ENCODE measurements at places on chromosomes 2 and 18.
A peak's percentile ranks its signal among the peaks of the same experiment; 100 is the strongest.

- DNase-seq: no peak
These were observed 1673.3 kb downstream of the LRP1B start for GRCh38 chr2:140457483-140457882.

DNA sequence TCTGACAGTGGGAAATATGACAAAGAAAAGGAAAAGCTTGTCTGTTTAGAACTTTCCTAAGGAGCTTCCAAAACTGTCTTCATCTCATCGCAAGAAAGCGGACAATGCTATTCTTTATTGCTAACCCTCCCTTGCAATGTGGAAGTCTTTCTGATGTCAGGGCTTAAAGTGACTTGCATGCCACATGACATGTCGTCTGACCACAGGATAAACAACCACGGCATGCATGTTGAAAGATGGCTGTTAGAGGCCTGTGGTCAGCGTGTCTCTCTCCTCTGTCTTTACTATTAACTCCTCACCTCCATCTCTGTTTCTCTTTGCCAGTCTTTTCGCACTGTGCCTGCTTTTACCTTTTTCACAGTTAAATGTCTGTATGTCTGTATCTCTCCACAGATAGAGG lies 389.8 kb downstream of the LNPK start:
- DNase-seq: no peak

GRCh38 chr18:13894531-13894930 lies 20.8 kb downstream of the MC2R start:
- DNase-seq: no peak

GRCh38 chr2:76444732-76445131 lies 734.0 kb upstream of the GCFC2 start:
- DNase-seq: no peak

GRCh38 chr2:208415255-208415654 lies 8.7 kb downstream of the PTH2R start:
- DNase-seq: no peak

DNA sequence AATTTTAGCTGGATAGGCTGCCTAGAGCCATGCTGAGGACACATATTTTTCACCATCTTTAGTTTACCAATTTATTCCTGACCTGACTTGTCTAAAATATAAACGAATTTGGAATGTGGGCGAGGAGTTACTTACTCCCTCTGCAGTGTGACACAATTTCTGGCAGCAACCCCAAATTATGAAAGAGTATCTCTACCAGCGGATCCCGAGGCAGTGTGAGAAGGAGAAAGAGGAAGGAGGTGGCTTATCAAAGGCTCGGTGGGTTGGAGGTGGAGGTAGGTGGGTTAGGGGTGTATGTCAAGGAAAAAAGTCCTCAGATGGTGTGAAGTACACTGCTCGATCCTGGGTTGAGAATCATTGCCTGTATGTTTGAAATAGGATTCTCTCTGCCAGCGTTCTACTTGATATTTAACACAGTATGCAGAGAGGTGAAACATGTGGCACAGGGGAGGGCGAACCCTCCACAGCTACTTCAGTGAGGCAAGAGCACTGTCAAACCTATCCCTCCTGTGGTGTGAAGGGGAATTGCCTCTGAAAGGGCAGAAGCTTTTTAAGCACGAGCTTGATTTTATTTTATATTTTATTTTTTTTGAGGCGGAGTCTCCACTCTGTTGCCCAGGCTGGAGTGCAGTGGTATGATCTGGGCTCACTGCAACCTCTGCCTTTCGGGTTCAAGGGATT lies 76.0 kb downstream of the RFTN2 start:
- peak; percentile 45 for DNase-seq

DNA sequence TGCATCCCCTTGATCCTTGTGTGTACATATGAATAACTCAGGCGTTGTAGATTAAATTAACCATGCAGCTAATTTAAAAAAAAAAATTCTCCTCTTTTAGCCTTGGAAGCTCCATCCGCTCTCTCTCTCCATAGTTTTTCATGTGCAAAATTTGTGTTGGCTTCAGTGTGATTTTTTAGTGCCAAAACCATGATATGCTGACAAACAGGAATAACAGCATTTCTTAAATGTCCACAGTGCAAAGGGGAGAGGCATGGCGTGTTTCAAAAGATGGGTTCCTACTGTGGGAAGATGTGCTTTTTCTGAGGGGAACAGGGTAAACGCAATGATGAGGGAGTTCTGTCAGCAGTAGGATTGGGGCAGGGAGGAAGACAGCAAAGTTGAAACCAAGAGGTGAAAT lies 247.0 kb downstream of the ICOS start:
- no peak for DNase-seq

- DNase-seq: no peak
These were observed 8.2 kb downstream of the PROM2 start for GRCh38 chr2:95282458-95282857.

DNA sequence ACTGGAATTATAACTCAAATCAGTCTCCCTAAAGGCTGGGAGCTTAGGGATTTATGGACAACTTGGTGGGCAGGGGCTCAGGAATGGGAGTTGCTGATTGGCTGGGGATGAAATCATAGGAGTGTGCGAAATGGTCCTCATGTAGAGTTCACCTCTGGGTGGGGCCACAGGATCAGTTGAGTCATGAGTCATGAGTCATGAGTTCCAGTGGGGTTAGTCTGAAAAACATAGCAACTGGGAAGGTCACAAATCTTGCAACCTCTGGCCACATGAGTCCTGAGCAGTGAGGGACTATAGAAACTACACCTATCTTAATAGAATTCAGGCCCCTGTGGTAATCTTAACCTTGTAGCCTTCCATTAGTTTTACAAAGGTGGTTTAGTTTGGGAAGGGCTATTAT lies 383.3 kb downstream of the RBM43 start:
- no peak for DNase-seq

GRCh38 chr2:14220101-14220500 lies 412.4 kb upstream of the LRATD1 start:
- DNase-seq: no peak

DNA sequence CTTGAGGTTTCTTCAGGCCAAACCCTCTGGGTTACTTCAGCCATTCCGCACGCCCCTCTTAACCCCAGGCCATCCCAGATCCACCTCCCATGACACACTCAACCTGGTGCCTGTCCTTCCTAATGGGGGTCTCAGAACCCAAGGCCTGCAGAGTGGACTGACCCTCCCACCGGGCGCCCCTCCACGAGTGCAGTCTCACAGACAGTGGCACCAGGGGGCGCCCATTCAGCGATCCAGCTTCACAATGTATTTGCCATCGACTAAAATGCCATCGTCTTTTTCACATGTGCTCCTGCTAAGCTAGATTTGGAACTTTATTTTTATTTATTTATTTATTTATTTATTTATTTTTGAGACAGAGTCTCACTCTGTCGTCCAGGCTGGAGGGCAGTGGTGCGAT lies 38.5 kb downstream of the INPP5D start:
- no peak for DNase-seq

DNA sequence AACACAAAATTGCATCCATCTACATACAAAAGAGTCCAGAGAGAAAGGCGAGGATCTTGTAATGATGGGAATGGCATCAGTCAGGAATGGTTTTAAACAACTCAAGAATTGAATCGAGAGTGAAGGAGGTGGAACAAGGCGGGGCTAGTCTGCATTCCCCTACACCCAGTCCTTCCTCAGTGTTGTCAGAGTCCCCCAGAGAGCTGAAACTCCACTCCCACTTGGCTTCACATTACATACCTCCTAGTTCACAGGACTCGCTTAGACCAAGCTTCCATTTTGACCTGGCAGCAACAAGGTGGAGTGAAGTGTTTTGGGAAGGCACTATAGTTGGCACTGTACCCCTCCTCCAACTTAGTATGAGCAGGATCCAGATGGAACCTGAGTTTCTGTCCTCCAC lies 1273.5 kb upstream of the CRIM1 start:
- DNase-seq: no peak

DNA sequence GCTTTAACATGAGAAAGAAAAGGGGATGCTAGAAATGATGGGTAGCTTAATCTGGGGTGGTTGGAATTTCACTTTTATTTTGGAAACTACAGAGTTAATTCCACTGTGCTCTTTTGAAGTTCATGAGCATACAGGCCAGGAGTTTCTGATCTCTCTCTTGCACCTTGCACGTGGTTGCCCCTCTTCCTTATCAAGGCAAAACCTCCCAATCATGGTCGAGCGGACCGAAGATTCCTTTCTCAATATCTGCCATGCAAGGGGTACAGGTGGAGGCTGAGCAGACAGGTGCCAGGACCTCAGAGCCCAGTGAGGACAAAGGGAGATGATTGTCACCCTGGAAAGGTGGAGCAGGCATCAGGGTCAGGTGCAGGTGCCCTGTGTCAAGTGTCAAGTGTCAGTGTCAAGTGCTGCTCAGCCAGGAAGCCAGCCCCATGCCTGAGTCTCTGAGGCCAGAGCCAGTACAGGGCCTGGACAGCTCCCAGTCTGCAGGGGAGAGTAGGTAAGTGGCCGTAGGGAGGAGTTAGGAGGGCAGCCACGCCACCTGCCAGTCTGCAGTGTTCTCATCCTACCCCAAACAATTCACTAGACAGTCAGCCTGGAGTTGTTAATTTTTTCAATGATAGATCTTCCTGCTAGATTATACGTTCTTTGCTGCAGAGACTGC lies 42.2 kb downstream of the LPIN1 start:
- DNase-seq: no peak

DNA sequence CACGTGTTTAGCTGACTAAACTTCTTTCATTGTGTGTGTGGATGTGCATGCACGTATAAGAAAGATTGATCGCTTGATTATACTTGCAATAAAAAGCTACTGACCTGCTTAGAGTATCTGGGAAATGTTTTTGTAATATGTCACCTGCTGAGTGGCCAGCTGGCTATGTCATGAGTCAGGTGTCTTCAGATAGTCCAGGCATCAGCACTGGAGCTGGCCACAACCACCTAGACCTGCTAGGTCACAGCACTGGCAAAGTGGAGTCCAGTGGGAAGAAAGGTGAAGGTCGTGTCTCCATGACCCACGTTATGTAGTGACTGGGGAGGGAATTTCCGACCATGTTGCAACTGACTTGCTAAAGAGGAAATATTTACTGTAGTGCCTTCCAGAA lies 147.0 kb downstream of the ESCO1 start:
- DNase-seq: no peak

- DNase-seq: no peak
These were observed 4.5 kb upstream of the AQP12A start for GRCh38 chr2:240687045-240687740.

- DNase-seq: peak; percentile 35
These were observed 187.2 kb upstream of the FANCL start for GRCh38 chr2:58428096-58429013.

DNA sequence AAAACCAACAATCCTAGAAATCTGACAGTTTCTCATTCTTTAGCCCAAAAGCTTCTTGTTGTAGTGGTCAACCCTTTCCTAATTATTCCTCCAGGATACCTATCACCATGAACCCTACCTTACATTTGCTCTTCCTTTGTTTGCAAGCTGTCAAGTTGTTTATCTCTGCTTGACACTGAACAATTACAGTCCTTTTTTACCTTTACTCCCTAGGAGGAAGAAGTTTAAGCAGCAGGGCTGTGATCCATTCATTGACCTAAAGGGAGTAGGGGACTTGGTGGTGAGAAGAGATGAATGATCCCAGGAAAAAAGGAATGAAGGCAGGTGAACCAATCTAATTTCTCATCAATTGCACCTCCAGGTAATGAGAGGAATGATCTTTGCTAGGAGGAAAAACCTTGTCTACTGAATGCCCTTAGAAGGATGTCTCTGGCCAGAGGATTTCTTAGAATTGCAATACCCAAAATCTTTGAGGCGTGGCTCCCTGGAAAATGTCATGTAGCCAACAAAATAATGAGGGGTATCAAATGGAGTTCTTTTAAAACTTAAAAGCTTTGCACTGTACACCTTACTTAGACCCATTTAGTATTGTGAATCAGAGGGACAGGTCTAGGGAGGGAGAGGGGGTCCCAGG lies 47.7 kb downstream of the MREG start:
- no peak for DNase-seq

GRCh38 chr18:23825978-23826405 lies 136.7 kb downstream of the LAMA3 start:
- DNase-seq: peak; percentile 77

GRCh38 chr2:237432484-237433092 lies 18.6 kb upstream of the COL6A3 start:
- DNase-seq: peak; percentile 88

GRCh38 chr2:110866045-110866444 lies 133.7 kb downstream of the ACOXL start:
- no peak for DNase-seq

DNA sequence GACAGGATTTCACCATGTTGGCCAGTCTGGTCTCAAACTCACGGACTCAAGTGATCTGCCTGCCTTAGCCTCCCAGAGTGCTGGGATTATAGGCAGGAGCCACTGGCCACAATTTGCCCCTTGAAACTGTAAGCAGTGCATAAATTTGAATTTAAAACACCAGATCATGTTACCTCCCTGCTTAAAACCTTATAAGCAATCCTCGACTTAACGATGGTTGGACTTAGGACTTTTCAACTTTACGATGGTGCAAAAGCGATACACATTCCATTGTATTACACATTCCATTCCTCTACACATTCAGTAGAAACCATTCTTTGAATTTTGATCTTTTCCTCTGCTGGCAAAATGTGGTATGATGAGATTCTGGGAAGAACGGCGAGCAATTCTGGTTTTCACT lies 23.2 kb upstream of the EFR3B start:
- DNase-seq: no peak

Measured in GM03348 (cell line).